Stimulated activated CD8-positive, alpha-beta memory T cell treated with anti-CD3 and anti-CD28 coated beads, Interleukin-4, amount 100 ng/mL, for 1 hour (primary cell): ENCODE measurements at places on chromosomes 2 and 18.

DNA sequence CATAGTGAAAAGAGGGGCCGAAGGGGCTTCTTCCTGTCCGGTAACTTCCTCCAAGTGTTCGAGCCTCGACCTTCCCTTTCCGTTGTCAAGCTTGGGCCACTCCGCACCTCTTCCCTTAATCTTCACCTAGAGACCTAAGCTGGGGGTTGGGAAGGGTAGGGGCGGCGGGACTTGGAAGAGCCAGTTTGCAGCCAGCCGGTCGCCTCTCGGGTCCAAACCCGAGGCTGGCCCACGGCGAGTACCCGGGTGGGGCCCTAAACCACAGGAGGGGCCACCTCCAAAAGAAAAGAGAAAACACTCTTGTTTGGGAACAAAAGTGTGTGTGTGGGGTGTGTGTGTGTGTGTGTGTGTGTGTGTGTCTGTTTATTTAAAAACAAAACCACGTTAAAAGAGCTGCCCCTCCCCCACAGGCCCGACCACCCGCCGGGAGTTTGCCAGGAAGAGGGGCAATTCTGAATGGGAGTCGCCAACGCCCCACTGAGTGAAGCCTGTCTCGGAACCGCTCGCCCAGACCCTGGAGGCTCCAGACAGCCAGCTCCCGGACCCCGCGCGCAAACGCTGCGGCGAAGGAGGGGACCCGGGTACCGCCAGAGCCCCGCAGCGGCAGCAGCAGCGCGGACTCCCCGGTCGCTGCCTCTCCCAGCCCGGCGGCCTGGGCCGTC lies 488 bp upstream of the RHOB start:
- no peak for DNase-seq

- DNase-seq: no peak
These were observed 26.9 kb downstream of the EHD3 start for GRCh38 chr2:31260870-31261269.

DNA sequence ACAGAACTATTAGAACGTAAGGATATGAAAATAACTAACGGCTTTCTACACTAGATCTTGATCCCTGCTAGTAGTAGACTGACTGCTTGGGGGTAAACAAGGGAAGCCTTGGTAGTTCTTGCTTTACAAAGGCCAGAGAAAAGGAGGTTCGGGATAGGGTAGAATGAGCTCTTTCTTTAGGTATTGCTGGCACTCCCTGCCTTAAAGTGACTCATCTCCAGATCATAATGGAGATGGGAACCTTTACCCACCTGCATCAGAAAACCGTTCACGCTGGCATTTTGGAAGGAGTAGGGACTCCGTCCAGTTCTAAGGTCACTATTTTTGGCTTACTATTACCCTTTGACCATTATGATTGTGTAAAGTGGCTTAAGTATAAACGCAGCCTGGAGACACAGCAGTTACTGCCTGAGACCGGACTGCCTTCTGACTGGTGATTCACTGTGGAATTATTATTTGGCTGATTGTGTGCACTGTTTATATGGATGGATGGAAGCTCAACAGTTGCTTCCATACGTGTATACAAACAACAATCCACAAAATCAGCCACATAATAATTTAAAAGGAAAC lies 482.5 kb downstream of the STK39 start:
- no peak for DNase-seq

GRCh38 chr18:50111398-50111797 lies 83.5 kb downstream of the MYO5B start:
- DNase-seq: no peak

DNA sequence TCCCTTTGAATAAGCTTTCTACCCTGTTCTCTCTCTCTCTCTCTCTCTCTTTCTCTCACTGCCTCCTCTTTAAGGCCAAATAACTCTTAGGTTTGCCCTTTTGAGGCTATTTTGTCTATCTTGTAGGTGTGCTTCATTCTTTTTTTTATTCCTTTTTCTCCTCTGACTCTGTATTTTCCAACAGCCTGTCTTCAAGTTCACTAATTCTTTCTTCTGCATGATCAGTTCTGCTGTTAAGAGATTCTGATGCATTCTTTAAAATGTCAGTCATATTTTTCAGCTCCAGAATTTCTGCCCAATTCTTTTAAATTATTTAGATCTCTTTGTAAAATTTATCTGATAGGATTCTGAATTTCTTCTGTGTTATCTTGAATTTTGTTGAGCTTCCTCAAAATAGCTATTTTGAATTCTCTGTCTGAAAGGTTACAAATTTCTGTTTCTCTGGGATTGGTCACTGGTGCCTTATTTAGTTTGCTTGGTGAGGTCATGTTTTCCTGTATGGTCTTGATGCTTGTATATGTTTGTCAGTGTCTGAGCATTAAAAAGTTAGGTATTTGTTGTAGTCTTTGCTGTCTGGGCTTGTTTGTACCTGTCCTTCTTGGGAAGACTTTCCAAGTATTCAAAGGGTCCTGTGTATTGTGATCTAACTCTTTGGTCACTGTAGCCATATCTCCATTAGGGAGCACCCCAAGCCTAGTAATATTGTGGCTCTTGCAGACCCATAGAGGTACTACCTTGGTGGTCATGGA lies 35.4 kb upstream of the DYNC1I2 start:
- DNase-seq: no peak

DNA sequence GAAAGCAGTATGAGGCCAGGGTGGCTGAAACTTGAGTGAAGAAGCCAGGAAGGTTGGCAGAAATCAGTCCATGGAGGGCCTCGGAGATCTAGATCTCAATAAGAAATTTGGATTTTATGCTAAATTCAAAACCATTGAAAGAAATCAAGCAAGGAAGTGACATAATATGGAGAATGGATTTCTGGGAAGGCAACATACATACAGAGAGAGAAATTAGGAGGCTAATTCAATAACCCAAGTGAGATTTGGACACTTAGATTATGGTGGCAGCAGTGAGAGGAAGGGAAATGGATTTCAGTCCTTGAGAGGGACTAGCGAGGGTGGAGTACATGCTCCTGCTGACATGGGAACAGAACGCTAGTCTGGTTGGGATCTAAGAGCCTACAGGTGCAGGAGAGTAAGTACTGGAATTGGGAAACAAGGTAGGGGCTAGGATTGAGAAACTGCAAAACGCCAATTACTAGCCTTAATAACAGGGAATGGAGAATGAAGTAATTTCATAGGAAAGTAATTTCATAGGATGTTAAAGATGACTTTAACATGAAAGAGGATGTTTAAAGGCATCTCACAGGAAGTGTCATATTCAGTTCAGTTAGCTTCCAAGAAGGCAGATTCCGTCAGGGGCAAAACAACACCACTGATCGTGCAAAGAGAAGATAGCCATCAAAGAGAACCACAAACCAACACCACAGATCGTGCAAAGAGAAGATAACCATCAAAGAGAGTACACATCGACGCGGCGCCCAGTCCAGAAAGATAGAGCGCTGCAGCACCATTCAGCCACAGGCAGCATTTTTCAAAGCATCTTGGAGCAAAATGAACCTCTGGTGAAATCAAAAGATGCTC lies 27.2 kb downstream of the CDKL4 start:
- peak; percentile 41 for DNase-seq

DNA sequence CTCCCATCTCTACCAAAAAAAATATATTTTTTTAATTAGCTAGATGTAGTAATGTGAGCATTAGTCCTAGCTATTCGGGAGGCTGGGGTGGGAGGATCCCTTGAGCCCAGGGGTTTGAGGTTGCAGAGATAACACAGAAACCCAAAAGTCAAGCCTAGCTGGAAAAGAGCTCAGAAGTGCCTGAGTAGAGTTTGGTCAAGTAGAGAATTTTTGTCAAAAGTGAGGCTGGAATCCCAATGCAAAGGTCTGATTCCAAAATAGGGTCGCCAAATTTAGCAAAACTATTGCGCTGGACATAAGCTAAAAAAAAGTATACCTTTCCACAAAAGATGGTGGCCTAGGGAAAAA lies 15.5 kb upstream of the MSH6 start:
- DNase-seq: no peak
